H4 (cell line): ENCODE measurements at places on chromosomes 11 and 22. TPM values are rescaled to one million over a fixed set of nuclear protein-coding genes. Genes with fewer than 3 reads are reported as not detected.

DNA sequence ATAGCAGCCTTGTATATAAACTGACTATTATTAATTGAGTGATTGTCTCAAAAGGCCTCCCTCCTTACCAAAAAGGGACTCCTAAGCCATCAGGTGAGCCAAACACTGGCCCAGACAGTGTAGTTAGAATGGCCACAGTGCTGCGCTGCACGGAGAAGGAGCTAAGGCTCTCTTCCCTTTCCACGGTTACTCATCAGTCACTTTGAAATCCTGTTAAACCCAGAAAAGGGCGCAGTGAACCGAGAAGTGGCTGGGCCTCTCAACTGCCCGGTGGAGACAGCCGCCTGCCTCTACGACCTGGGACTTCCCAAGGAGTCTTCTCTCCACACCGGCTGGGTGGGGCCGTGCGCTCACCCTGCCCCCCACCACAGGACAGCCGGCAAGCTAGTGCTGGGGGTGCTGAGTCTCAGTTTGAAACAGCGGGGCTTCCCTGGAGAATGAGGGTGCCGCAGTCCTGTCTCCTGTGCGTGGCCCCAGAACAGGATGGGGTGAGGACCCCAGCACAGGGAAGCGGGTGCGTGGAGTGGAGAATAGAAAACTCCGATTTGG lies 1.3 kb downstream of the MYH9 start:
- no peak for DNase-seq

- DNase-seq = no peak
These were observed 27.6 kb downstream of the DBX1 start for GRCh38 chr11:20132667-20133039.

GRCh38 chr11:21588754-21589153 lies 604.1 kb upstream of the ANO5 start:
- DNase-seq = no peak

MISFA gene
- 2.8 and 4.3 TPM in 2 replicates for total RNA-seq

DNA sequence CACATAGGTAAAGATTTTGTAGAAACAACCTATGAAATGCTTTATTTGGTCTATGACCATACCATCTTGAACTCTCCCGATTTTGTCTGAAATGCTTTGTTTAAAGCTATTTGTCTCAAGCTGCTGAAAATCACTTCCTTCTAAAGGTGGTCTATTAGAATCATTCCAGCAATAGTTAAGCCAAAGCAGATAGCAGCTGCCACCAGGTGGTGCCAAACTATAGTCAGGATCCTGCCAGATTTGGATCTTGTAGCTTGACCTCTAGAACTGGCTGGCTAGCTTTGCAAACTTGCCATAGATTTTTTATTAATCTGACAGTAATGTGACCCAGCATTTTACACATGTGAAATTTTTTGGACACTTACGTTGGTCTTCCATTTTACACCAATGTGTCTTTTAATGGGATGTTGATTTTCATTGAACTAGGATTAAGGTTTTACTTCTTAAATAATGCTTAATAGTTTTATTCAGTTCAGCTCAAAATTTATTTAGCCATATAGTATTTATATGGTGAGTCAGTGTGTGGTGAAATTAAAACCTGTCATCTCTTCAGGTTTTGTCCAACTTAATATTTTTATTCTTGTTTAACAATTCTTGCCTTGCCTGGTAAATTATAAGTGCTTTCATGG lies 19.7 kb downstream of the CTR9 start:
- DNase-seq = peak; percentile 40

GRCh38 chr11:127118811-127119210 lies 118.2 kb upstream of the KIRREL3 start:
- DNase-seq = no peak

DNA sequence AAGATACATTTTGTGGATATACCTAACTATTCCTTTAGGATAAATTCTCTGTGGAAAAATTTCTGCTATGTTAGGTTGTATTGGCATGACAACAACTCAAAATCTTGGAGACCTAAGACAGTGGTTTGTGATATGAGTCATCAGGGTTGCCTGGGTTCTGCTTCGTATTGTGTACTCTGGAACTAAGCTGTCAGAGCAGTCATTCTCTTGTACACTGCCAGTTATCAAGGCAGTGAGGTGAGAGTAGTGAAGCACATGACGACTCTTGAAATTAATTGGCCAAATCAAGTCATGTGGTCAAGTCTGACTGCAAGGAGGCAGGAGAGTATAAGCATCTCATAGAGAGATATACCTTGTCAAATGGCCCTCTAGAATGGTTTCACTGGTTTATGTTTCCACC lies 104.4 kb downstream of the FANCF start:
- peak; percentile 53 for DNase-seq

DNA sequence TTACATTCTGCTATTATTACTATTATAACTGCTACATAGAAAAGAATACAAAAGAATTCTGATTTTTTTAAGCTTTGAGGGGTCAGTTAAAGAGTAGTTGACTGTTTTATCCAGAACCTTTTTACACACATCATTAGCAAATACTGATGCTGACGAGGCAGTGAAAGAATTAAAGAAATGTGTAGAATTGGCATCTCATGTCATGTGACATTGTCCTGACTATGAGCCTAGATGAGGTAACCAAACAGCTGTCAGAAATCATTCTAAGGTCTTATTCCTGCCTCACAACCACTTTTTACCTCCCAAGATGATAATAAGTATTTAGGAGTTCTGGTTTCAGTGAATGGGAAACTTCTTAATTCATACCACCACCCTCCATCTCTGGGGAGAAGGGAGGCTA lies 121.0 kb downstream of the SLC1A2 start:
- DNase-seq = no peak

DNA sequence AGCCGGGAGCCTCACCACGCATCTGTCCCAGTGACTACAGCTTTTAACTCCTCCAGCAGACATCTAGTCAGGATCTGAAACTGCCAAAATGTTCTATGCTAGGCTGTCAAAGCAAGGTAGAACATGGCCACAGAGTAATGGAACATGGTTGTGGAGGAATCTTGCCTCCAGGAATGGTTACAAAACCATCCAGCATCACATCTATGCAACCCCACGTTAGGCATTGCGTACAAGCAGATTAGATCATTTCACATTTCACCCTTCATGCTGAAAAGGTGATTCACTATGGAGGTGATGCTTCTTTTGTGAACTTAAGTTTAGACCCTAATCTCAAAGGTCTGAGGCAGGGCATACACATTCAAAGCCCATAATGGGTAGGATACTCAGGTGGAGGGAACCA lies 103.0 kb downstream of the PARVA start:
- no peak for DNase-seq

GRCh38 chr22:33492210-33492651 lies 428.0 kb downstream of the LARGE1 start:
- no peak for DNase-seq

UBQLN3 gene
- not detected in 2 replicates for total RNA-seq

TSGA10IP gene
- not detected in 2 replicates for total RNA-seq

DNA sequence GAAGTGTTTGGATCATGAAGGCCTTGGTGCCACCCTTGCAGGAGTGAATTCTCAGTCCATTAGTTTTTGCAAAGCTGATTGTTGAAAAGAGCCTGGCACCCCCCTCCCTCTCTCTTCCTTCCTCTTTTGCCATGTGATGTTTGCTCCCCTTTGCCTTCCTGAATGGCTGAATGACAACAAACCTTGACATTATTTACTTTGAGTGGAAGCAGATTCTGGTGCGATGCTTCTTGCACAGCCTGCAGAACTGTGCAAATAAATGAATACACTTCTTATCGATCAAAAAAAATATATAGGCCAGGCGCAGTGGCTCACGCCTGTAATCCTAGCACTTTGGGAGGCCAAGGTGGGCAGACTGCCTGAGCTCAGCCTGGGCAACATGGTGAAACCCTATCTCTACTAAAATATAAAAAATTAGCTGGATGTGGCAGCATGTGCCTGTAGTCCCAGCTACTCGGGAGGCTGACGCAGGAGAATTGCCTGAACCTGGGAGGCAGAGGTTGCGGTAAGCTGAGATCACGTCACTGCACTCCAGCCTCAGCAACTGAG lies 2.0 kb upstream of the NARS2 start:
- DNase-seq = no peak

CALCA gene
- total RNA-seq = 0.14 TPM in 1 of 2 replicates, not detected in the other

- no peak for DNase-seq
These were observed 3.0 kb downstream of the PNPLA2 start for GRCh38 chr11:821512-822371.

GRCh38 chr11:69862797-69863543 lies 43.8 kb upstream of the FGF3 start:
- no peak for DNase-seq

FZD4 gene
- total RNA-seq = 8.8 and 10.5 TPM in 2 replicates

DNA sequence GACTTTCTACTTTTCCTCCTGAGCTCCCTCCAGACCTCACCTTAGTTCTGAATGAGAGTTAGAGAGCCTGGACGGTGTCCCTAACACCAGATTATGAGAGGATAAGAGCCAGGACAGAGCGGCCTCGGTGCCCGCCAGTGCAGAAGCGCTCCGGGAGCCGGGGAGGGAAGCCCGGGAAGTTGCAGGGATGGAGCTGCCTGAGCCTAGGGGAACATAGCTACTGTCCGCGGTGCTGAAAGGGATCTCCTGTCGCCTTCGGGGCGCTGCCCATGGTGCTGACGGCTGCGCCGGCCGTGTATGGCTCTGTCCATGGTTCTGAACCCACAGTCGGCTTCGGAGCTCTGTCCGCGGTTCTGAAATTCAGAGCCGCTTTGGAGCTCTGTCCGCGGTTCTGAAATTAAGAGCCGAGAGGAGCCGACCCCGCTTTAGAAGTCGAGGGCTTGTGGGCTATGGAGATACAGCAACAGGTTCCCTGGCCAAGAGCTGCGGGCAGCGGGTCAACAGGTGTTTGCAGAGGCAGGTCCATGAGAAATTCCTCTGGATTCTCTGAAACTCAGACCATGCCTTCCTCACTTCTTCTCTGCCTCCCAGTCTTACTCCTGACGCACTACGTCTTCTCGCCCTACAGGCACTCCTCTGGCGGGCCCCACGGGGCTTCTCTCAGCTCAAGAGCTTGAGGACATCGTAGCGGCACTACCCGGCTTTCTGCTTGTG lies 814 bp downstream of the NPAS4 start:
- peak; percentile 83 for DNase-seq

NEFH gene
- not detected in 2 replicates for total RNA-seq

DNA sequence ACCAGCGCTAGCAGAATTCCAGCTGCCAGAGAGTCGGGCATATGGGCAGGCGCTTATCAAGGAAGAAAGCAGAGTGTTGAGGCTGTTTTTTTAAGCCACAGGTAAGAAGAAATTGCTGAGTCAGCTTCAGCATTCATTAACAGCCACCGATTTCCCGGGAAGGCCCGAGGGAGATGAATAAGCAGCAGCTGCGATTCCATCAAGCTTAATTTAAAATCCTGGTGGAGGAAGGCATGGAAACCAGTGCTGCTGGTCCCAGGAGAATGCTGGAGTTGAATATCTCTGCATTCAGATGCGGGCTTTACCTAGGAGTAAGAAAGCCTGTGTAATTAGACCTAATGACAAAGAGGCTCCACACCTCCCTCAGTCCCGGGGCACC lies 168.8 kb downstream of the BRD1 start:
- DNase-seq = no peak

HBG1 gene
- 2.1 TPM in 1 of 2 replicates, not detected in the other for total RNA-seq

GAL gene
- total RNA-seq = not detected in 2 replicates

ADM2 gene
- total RNA-seq = 0.17 and 0.39 TPM in 2 replicates

ZNRF3 gene
- 1.8 and 2.6 TPM in 2 replicates for total RNA-seq

GRCh38 chr22:24160546-24160945 lies 20.7 kb upstream of the SUSD2 start:
- no peak for DNase-seq

OR8A1 gene
- not detected in 2 replicates for total RNA-seq

- peak; percentile 65 for DNase-seq
These were observed 13.5 kb upstream of the DTX4 start for GRCh38 chr11:59158206-59159068.

GRCh38 chr22:46791201-46791731 lies 28.8 kb downstream of the TBC1D22A start:
- DNase-seq = peak; percentile 69

MMP10 gene
- 0.33 TPM in 1 of 2 replicates, not detected in the other for total RNA-seq

DNA sequence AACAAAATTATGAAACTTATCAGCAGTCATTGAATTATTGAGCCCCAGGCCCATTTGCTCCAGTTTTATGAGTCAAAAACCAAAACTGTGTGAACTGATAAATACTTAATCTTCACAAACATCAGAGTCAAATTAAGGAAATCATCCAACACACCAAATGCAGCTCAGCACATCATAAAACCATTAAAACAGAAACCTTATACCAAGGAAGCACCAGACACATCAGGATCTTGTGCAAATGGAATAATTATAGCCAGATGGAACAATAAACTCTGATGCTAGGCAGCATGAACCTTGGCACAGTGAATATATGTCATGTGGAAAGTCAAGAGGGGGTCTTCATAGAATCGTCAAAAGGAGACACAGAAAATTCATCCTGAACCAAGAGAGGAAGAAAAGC lies 410.7 kb upstream of the API5 start:
- no peak for DNase-seq

DNA sequence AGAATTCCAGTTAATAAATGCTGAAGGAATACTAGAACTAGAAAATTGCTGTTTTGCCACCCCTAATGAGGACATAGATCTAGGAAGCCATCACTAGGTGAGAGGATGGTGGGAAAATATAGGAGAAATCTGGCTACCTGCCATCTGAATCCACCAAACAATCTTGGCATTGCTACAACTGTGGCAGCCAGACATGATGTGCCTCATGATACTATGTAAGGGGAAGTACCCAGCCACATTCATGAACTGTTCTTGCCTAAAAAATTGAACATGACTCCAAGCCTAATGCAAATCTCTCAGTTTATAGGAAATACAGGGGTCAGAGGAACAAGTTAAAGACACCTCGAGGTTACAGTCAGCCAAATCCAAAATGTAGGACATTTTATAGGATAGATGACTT lies 72.8 kb downstream of the SFI1 start:
- DNase-seq = no peak

- DNase-seq = no peak
These were observed 1.9 kb downstream of the KCNJ5 start for GRCh38 chr11:128892866-128893565.

DNA sequence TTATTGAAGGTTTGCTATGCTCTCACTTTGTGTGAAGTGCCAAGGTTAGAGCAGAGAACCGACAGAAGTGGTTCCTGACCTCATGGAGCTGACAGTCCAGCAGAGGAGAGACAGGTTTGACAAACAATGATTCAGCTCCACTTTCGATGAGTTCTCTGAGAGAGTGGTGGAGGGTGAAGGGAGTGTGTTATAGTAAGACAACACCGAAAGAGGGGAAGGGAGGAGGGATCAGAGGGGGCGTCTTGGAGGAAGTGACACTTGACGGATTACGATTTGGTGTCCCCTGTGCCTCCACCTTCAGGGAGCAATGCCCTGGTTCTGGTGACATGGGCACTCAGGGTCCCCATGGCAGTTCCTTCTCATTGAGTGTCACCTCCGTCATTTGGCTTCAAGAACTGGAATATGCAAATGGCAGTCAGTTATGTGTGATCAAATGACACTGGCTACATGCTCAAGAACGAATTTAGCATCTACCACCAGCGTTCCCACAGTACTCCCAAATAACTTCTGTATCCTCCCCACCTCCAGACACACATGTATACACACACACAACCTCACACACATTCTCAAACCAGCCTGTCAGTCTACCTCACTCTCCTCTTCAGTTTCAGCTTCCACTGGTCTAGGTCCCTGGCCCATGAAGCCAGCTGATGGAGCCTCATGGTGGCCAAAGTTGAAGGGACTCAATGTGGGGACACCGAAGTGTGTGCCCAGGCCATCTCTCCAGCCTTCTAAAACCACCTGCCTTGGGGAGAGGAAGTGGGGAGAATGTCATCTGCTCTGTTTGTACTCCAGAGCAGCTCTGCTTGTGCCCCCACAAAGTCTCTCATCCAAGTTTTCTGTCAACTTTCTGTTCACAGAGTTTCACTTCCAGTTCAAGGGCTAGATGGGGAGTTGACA lies 31.4 kb upstream of the NUP160 start:
- DNase-seq = no peak
